Muscle of arm (tissue), 14 donors: ENCODE measurements at places on chromosomes 2 and 18.

DNA sequence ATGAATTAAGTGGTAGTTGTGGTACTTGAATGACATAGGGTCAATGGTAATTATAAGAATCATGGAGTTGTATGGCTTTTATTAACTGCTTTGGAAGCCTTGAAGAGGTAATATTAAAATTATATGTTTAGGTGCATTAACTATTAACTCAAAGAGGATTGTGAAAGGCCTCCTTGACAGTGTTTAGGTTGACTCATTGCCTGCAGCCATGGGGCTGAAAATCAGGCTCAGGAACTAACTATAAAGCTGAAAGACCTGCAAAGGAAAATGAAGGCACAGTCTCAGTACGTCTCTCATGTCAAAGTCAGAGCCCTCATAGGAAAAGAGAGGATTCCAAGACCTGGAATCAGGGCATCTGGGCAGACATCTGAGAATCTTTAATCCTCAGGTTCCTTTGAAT lies 31.0 kb downstream of the CACNB4 start:
- no peak for DNase-seq

DNA sequence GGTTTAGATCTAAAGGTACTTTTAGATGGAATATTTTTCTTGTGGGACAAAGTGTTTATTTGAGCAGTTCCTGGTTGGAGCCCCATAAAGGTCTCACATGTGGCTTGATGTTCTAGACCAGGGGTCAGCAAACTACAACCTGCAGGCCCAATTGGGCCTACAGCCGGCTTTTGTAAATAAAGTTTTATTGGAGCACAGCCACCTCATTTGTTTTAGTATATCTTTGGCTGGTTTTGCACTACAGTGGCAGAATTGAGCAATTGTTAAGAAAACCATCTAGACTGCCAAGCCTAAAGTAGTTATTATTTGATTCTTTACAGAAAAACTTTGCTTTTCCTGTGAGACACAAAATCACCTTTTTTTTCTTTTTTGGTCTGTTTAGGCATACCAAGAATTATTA lies 41.6 kb downstream of the NDC80 start:
- DNase-seq: no peak

DNA sequence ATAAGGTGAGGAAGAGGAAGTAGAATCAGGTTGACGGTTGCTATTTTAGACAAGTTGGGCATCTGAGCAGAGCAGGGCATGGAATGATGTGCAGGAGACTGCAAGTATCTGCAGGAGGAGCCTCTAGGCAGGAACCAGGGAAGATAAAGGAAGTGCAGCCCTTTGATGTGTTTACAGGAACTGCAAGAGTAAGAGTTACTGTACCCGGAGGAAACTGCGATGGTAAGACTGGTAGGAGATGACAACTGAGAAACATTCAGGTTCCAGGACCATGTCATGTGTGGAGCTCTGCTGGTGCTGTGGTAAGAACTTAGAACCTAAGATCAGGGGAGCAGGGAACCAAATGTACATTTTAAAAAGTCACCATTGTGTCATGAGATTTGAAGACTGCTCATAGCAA lies 134.3 kb upstream of the STON1 start:
- DNase-seq: no peak

GRCh38 chr2:170404846-170405245 lies 226.9 kb downstream of the MYO3B start:
- no peak for DNase-seq

GRCh38 chr18:63520053-63520685 lies 22.0 kb upstream of the SERPINB12 start:
- DNase-seq: no peak
